ENCODE measurements at places on chromosomes 7 and 10. TPM values are rescaled to one million over a fixed set of nuclear protein-coding genes. Genes with fewer than 3 reads are reported as not detected.

DNA sequence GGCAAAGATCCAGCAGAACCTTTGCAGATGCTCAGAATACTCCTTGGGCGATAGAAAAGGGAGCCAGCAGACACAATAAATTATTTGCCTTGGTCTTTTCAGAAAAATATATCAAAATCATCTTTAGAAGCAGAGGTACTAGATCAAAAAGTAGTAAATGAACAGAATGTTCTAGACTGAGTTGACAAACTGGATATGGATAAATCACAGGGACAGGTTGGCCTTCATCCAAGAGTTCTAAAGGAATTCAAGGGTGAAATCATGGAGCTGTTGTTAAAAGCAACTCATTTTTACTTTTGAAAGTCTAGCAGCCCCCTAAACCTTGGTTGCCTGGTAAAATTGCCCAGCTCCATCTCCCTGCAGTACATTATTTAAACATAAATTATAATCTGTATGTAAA is 99.1 kb downstream of the PLCE1 start:
- peak; percentile 59 for DNase-seq

DNA sequence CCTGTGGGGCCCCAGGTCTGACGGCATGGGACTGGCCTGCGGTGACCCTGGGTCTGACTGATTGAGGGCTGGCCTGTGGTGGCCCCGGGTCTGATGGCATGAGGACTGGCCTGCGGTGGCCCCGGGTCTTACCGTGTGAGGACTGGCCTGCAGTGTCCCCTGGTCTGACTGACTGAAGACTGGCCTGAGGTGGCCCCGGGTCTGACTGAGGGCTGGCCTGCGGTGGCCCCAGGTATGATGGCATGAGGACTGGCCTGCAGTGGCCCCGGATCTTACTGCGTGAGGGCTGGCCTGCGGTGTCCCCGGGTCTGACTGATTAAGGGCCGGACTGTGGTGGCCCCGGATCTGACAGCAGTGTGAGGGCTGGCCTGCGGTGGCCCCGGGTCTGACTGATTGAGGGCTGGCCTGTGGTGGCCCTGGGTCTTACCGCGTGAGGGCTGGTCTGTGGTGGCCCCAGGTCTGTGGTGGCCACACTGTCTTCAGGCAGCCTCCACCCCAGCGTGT is 10.9 kb downstream of the JAKMIP3 start:
- no peak for DNase-seq

DNA sequence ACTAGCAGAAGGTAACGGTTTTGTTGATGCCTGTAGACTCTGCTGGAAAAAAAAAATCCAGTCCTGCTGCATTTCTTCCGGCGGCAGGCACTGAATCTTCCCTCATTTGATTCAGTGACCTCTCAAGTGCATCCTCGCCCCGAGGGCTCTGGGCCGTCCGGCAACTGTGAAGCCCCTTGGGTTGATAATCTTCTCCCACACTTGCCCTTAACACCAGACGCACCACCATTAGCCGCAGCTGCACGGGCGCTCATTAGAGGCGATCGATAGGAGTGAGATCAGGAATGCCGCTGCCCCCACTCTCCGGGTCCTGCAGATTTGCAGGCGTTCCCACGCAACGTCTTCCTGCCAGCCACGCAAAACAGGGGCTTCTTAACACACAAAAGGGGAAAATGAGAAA is 200.0 kb upstream of the MKI67 start:
- DNase-seq = no peak

DNA sequence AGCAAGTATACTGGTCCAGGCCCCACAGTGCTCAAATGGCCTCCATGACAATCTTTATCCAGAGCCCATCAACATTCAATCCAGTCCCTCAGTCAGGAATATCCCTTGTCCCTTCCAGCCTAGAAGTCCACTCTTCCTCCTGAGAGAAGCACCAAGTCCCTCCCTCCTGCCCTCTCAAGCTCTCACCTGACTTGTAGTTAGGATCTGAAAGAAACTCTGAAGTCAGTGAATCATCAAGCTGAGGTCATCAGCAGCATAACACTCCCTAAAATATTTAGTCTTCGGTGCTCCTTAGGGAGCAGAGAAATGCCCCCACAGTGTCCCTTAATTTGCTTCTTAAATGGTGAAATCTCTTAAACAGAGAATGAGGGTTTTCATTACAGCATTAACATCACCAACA is 31.0 kb downstream of the GRM8 start:
- no peak for DNase-seq

DNA sequence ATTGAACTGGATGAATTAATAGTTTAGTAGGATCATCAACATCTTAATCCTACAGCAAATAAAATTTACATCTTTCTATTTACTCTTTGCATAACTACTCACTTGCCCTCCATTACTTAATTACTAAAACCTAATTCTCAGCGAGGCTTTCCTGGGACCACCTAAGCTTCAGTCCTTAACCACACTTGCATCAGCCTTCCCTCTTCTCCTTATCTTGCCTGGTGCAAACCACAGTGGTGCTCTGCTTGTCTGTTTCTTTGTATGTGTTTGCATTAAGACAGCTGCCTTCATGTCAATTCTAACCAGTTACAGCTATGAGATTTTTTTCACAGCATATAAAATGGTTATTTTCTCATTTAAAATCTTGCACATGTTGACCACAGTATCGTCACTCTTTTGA is 72.6 kb upstream of the ZNF92 start:
- DNase-seq = no peak

DNA sequence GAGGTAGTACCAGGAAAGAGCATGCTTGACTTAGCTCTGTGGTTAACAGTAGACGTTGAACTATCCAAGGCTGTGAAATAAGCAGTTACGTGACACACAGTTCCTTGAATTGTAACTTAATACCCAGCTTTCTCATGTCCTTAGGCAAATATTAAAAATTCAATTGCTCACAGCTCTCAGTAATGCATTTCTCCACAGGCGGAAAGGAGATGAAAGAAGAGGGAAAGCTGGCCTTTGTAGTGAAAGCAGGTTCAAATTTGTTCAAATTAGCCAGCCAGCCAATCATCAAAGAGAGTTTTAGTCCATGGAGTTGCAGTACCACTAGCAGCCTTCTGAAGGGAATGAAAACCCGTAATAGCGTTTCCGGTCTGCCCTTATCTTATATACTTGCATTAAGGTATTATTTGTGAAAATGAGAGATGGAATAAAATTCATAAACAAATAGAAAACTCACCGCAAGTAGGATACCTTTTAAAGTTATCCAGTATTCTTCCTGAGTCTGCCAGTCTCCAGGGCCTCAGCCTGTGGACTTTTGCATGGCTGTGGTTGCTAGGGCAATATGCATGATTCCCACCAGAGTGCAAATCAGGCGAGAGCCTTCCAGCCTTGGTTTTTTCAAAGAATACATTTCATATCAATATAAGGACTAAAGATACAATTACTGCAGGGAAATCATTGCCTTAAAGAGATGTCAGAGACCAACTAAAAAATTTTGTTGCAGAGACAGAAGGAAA is 795.5 kb downstream of the TNS3 start:
- DNase-seq = no peak

DNA sequence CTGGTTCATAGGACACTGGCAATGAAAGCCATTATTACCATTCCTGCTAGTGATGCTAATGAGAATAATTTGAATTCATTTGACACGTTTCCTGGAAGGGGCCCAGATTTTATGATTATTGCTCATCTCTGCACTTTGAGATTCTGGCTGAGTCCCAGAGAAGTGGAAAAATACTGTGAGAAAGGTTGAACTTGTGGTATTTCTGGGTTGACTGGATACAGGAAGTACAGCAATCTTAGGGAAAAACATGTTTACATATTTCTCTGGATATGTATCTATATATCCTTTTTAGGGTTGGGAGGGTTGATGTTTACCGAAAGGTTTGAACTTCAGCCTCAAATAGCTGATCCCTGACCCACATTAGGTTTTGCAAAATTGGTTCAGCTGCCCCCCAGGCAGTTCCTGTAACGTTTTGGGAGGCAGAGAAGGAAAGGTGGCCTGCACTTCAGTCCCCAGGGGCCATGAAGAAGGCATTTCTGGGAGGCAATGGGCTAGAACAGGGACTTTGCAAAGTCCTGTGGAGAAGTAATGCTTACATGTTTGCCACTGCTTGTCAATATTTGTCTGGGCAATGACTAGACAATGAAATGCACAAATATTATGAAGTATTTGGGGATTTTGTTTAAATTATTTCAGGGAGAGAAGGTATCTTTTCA is 253.7 kb upstream of the PITRM1 start:
- peak; percentile 57 for DNase-seq

GRCh38 chr7:112101201-112101846 is 104.9 kb downstream of the DOCK4 start:
- no peak for DNase-seq

- no peak for DNase-seq
Measured at GRCh38 chr7:12557282-12557681, 13.2 kb upstream of the SCIN start.

DNA sequence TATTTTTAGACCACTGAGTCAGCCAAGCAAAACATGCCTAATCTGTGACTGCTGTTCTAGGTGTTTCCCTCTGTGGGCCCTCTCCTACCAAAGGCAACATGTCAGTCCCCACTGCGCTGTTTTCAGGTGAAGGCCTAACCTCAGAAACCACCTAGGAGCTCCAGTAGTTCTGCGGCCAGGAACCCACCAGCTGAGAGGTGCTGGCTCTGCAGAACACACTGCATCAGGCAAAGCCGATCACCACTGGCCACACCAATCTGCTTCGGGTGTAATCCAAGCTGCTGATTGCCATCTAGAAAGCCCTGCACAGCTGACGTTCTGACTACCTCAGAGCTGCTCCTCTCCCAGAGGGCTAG is 14.9 kb downstream of the CAMK2G start:
- DNase-seq = no peak

DNA sequence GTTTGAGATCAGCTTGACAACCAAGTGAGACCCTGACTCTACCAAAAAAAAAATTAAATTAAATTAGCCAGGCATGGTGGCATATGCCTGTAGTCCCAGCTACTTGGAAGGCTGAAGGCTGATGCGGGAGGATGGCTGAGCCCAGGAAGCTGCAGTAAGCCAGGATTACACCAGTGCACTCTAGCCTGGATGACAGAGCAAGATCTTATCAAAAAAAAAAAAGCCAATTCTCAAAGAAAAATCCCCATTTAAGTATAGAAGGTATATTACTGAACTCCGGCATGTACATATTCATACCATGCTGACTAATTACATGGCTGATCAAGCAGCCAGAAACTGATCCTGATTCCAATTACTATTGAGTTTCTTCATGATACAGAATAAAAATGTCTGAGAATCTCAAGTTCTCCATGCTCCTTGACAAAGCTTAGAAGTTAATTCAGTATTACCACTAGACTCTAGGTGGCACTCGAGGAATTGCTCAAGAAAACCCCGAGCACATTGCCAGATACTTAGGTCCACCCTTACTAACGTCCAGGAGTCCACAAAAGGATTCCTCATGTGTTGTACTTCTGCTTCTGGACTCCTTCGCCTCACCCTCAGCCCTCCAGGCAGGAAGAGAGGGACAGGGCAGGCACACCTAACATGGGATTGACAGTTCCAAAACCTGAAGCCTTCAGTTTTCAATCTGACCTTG is 148.9 kb downstream of the PARD3 start:
- DNase-seq = peak; percentile 97

DNA sequence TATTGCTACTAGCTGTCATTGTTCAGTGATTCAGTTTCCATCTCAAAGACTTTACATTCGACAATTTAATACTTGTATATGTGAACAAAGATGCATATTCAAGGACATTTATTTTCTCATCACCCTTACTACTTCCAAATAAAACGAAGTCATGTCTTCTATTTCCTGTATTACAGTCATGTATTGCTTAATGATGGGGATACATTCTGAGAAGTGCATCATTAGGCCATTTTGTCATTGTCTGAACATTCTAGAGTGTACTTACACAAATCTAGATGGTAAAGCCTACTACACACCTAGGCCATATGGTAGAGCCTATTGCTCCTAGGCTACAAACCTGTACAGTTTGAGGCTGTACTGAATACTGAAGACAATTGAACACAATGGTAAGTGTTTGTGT is 6.5 kb downstream of the C10orf95 start:
- no peak for DNase-seq

FAM25A gene
- not detected for total RNA-seq

PPP1R3C gene
- total RNA-seq = 92.6 TPM

FAM24B gene
- 4.3 TPM for total RNA-seq
